ENCODE measurements at places on chromosomes 12 and 14.

DNA sequence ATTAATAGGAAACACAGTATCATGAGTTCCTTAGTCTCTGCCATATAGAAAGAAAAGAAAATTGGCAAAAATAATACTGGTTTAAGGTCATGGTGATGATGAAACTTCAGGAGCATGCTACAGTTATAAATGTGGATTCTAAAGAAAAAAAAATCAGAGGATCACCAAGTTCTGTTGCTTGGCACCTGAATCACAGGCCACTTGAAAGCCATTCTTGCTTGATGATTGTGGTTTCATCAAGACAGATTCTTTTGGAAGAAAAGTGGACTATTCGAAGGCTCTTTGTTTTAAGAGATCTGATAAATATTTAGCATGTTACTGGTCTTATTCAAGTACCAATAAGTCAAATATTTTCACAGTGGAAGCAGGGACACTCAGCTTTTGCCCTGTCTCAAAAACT, 148.9 kb downstream of the SAMD4A start:
- no peak for DNase-seq

GRCh38 chr14:78412475-78412874, 242.3 kb downstream of the NRXN3 start:
- no peak for DNase-seq

GRCh38 chr12:42145552-42146215, 1.0 kb upstream of the GXYLT1 start:
- DNase-seq: no peak

DNA sequence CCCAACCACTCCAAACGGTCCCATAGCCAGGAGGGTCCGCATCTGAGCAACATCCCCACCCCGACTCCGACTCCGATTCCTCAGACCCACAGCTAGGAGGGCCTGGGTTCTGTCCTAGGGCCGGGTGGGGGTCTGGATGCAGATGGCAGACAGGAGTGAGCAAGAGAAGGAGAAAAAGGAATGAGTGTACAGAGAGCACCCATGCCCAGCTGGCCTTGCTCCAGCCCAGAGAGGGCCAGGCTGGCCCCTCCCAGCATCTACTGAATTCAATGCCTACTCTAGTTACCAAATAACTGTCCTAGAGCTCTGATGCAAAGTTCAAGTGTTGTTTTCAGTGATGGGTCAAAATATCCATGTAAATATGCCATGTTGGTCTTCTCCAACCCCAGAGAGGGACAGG, 40.8 kb downstream of the VDR start:
- DNase-seq: no peak

DNA sequence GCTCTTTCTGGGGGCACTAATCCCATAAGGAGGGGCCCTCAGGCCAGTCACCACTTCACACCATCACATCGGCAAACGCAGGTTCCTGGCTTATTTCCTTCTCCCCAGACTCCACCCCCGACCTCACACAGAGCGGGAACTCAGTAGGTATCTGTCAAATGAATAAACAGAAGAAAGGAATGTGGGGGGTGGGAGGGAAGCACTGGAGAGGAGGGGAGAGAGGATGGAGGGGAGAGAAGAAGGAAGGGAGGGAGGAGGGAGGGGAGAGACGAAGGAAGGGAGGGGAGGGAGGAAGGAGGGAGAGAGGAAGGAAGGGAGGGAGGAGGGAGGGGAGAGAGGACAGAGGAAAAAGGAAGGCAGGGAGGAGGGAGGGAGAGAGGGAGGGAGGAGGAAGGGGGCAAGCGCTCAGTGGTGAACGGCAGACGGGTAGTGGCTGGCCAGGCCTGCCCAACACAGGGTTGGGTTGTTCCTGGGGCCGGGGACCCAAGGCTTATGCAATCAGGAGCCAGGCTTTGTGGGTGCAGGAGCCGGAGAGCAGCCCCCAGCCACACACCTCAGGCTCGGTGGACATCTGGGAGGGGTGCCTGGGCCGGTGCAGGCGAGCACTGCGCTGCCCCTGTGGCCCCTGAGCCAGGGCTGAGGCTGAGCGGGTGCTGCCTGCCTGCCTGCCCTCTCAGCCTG, 52.6 kb upstream of the FBRSL1 start:
- DNase-seq: no peak

DNA sequence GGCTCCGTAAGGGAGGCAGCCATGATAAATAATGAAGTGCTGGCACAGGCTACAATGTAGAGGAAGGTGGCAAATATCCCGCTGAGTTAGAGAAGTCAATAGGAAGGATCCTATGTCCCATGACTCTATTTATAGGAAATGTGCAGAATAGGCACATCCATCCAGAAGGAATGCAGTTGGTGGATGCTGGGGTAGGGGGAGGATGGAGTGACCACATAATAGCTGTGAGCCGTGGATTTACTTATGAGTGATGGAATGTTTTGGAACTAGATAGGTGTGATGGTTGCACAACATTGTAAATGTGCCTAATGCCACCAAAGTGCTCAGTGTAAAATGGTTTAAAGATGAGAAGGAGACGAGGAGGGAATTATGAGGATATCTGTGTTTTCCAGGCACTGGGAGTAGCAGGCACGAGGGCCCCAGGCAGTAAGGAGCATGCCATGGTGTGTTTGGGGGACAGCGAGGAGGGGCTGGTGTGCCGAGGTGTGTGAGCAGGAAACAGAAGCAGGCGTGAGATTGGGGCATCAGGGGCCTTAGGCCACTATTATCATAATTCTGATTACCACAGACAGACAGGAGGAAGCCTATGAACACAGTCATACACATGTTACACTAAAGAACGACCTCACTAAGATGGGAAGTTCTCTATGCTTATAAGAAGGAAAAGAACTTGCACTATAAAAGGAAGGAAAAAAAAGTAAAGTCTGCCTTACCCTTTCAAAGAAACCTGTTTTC, 837.3 kb upstream of the TMEM132C start:
- no peak for DNase-seq

GRCh38 chr14:94761348-94761996, 8.4 kb downstream of the GSC start:
- DNase-seq: no peak

DNA sequence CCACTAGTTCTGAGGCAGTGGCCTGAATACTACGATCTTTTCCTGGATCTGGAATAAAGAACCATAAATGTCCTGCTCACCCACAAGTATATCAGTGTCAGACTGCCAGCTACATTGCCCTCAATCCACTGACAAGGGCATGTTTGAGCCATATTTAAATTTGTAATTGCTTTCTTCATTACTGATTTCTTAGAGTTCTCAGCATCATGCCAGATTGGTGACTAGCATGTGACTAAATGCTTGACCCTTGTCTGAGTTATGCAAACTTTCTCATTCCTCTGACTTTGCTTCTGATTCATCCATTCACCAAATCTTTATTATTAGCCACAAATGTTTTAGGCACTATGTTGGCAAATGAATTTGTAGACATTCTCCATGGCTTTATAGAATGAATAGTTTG, 143.6 kb upstream of the SLC16A7 start:
- no peak for DNase-seq

DNA sequence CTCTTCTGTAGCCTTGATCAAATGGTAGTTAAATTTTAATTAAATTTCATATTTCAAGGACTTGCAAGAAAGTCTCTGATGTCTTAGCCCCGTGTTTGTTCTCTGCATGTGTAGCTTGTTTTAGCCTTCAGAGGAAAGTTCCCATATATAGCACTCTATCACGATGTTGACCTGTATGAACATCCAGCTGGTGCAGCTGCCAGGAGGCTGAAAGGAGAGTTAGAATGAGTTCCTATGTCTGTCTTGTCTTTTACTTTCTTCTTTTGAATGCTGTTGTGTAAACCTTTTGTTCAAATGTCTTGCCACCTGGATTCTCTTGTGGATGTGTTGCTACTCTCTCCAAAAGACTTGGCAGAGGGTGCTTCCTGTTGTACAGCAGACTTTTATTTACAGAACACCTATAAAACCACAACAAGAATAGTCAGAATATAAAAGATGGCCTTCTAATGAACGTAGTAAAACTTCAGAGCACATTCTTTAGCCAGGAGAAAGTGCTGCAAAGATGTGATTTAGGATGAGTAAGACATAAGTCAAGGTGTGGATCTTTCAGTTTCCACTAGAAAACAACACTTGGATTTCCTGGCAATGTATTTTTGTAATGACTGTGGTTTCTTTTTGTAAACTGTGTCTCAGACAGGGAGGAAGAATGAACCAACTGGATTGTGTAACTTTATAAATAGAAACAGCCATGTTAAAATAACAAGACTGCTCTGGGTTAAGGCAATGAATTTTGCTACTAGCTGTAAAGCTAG, 17.2 kb downstream of the NAV3 start:
- peak; percentile 93 for DNase-seq

DNA sequence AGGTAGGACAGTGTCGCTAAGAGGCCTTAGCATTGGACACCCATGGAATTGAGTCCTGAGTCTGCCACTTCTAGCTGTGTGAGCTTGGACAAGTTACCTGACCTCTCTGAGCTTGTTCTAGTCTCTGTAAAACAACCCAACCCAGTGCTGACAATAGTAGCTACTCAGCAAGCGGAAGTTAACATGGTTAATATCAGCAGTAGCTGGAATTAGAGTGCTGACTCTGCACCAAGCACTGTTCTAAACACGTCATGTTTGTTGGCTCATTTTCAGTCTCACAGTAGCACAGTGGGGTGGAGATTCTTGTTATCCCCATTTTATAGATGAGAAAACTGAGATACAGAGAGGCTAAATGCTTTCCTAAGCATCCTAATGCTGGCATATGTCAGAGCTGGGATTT, 47.5 kb upstream of the RIN3 start:
- DNase-seq: no peak

GRCh38 chr12:49519574-49519936, 19.3 kb upstream of the KCNH3 start:
- DNase-seq: no peak

- DNase-seq: no peak
Observed at GRCh38 chr12:103715494-103715893, 125.5 kb downstream of the NT5DC3 start.

DNA sequence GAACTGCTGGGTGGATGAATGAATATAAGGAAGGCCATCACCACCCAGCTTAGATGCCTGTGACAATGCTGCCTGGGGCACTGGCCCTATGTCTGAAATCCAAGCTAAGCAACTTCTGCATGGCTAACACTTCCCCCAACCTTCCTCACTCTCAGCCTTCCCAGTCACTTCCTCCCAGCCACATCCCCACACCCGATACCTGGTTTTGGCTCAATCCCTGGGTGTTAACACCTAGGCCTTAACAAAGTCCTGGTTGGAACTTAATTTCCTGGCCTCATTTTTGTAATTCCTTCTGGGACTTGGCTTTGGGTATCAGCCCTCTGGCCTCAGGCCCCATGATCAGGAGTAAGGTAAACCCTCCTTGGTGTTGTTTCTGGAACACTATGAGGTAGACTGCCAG, 110.0 kb downstream of the EFCAB11 start:
- DNase-seq: no peak

GRCh38 chr12:106137530-106138356, 1.0 kb downstream of the NUAK1 start:
- DNase-seq: no peak

Measured in epithelial cell of prostate (primary cell).